Activated naive CD8-positive, alpha-beta T cell treated with anti-CD3 and anti-CD28 coated beads, Interleukin-2, amount 50 U/mL, for 24 hours (primary cell): ENCODE measurements at places on chromosomes 4 and X.

DNA sequence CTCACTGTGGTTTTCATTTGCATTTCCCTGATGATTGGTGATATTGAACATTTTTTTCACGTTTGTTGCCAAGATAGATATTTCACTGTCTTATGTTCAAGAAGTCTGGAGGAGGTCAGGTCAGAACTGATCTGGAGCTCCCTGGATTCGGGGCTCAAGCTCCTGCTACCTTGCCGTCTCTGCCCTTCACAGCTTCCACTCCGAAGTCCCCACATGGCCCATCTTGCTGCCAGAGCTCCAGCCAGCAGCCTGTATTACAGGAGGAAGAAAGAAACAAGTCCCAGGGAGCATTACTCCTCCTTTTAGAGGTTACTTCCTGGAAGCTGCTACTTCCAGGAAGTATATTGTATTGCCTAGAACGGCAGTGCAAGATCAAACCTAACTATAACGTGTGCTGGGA lies 17.9 kb upstream of the CDKN2AIP start:
- DNase-seq, result no peak

- DNase-seq, result no peak
Measured at GRCh38 chr4:20362148-20362547, 110.4 kb downstream of the SLIT2 start.

DNA sequence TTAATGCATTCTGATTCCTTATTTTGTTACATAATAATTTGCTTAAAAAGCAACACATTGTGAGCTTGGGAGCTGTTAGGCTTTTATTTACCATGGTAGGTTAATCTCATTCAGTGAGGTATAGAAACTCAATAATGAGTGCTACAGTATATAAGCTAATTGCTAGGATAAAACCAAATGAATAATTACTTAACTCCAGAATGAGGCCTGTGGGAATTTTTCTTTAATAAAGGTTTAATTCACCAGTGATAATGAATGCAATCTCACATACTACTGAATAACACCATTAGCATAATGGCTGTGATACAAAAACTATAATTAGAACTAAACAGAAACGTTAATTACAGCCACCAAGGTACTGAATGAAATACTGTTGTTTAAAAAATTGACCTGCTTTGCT lies 326.3 kb downstream of the IQCM start:
- DNase-seq, result no peak

DNA sequence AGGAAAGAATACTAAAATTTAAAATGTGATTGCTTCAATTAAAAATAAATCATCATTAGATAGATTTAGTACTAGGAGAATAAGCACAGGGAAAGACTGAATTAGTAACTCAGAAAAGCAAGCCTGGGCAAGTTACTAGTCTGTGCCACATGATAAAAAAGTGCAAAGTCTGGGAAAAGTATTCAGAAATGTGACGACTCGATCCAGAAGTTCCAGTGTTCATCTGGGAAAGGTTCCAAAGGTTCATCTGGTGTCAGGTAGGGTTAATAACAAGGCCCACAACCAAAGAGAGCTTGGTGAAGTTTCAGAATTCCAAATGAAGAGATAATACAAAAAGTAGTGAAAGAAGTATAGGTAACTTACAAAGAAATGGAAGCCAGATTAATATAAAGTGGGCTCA lies 78.3 kb upstream of the ARSJ start:
- no peak for DNase-seq

- no peak for DNase-seq
Measured at GRCh38 chr4:86960557-86960961, 25.7 kb downstream of the AFF1 start.

GRCh38 chrX:122441451-122441850 lies 742.6 kb upstream of the GRIA3 start:
- no peak for DNase-seq

DNA sequence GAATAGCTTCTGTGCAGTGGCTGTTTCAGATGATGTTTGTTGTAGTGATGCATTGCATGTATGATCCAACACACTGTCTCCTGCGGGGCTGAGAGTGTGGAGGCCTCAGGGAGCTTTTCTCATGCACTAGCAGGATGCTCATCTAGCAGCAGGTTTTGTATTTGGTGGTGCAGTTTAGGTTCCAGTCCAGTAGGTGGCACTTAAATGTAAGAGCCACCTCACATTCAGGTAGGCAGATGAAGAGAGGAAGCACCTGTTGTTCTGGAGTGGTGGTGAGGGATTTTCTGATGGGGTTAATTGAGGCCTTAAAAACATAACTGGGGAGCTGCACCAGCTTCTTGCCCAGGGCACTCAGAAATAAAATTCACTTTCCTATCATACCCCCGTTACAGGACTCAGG lies 300.9 kb downstream of the SPIN4 start:
- DNase-seq, result no peak

- no peak for DNase-seq
Measured at GRCh38 chr4:76904646-76905190, 6.8 kb upstream of the SOWAHB start.

DNA sequence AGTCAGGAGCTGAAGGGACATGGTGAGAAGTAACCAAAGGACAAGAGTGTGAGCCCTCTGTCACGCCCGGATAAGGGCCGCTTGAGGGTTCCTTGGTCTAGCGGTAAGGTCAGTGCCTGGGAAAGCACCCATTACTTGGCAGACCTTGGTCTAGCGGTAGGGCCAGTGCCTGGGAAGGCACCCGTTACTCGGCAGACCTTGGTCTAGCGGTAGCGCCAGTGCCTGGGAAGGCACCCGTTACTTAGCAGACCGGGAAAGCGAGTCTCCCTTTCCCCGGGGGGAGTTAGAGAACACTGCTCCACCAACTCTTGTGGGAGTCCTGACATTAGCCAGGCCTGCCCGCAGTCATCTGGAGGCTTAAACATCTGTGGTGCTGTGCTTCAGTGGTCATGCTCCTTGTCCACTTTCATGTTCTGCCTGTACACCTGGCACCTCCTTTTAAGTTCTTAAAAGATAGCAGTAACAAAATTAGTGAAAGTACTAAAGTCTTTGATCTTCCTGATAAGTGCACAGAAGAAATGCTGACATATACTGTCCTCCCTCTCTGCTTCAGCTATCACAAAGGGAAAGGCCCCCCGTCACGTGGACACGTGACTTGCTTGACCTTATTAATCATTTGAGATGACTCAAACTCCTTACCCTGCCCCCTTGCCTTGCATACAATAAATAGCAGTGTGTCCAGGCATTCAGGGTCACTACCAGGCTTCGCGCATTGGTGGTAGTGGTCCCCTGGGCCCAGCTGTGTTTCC lies 9.3 kb upstream of the SEC24B start:
- no peak for DNase-seq

- DNase-seq, result no peak
Measured at GRCh38 chrX:47518144-47518543, 35.1 kb upstream of the ZNF41 start.

- no peak for DNase-seq
Measured at GRCh38 chr4:169849456-169849855, 91.7 kb upstream of the HPF1 start.

DNA sequence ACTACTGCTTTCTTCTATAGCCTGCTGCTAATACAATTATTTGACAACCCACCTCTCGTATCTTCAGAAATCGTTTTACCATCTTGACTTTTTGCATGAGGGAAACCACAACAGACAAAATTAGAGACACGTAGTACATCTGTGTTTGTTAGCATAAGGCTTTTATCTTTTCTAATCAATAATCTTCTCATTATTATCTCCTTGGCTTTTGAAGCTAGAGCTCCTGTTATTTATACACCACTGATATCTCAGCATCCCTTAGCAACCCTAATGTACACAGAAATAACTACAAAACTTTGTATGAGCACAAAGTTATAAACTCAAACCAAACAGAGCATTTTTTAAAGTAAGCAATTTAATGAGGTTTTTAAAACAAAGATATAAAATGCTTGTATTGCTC lies 39.7 kb downstream of the CORIN start:
- DNase-seq, result no peak

GRCh38 chr4:101857176-101857575 lies 66.6 kb downstream of the BANK1 start:
- no peak for DNase-seq

- DNase-seq, result no peak
Measured at GRCh38 chrX:15864023-15864422, 9.4 kb upstream of the AP1S2 start.

DNA sequence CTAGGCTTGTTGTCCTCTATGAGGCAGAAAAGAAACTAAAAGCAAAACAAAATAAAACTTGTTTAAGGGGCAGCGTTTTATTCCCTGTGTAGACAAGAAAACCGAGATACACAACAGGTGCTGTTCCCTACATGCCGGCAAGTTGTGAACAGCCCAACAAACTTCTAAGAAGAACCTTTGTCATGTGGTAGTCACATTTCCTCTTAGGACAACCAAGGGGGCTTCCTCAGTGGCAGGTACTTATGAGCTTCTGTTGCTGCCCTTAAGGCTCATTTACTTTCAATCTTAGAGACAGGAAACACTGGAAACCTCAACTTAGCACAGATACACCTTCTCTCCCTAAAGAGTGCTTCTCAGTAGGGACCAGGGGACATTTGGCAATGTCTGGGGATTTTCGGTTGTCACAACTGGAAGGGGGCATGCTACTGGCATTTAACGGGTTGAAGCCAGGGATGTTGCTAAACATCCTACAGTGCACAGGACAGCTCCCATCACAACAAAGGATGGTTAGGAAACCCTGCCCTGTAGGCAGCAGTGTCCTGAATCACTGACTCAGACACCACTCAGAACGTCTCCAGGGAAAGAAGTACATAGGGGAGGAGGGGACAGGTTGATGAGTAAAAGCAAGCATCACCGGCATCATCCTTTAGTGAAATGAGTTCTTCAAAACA lies 111.0 kb downstream of the ASB9 start:
- peak; percentile 6 for DNase-seq

DNA sequence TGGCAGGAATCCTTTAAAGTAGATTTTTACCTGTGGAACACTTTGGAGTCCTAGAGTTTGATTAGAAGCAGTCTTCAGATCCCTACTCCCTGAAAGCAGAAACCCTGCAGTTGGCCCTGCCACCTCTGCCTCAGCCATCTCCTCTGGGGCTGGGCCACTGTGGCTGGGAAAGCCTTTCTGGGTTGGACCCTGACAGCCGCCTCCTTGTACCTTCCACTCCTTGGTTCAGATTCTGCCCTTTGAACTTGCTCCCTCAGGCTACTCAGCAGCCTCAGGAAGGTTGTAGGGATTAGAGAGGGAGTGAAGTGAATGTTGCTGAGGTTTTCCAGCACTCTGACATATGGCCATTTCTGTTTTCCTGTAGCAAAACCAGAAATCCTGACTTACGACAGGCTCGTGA lies 65.5 kb downstream of the KIT start:
- DNase-seq, result no peak

- DNase-seq, result no peak
Measured at GRCh38 chr4:63786171-63786570, 623.1 kb downstream of the TECRL start.

DNA sequence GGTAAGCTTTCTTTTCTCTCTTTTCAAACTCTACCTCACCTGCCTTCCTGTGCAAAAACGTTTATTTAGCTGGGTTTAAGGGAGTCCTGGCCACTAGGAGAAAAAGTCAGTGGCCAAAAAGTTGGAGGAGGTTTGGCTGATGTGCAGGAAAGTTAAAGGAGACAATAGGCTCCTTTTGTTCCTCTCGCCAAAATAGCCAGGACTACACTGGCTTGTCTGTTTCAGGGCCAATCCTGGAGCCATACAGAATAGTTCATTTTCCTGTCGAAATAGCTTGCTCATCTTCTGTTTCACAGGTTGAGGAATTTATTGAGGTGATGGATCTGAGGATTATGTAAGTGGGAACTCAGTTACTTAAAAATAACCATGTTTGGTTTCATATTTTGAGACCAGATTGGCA lies 423 bp downstream of the HEPH start:
- DNase-seq, result no peak

GRCh38 chrX:134406356-134407064 lies 53.5 kb upstream of the HPRT1 start:
- DNase-seq, result no peak

GRCh38 chr4:822361-823175 lies 3.4 kb downstream of the CPLX1 start:
- DNase-seq, result no peak

GRCh38 chr4:94290245-94290644 lies 52.4 kb downstream of the HPGDS start:
- no peak for DNase-seq

GRCh38 chrX:116009346-116009745 lies 161.2 kb upstream of the AGTR2 start:
- DNase-seq, result no peak

DNA sequence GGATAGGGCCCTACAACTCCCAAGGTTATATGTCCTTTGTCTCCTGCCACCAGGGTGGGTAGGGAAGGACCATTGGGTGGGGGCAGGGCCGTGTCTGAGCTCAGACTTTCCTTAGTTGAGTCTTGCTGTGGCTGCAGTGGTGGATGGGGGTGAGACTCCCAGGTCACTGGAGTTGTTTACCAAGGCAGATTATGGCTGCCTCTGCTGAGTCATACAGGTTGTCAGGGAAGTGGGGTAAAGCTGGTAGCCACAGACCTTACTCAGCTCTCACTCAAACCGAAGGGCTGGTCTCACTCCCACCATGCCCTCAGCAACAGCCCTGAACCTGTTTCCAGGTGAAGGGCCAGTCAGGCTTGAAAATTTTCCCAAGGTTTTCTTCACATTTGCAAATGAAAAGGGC lies 58.8 kb upstream of the FAAH2 start:
- DNase-seq, result peak; percentile 5

GRCh38 chrX:104567506-104567905 lies 1.5 kb downstream of the IL1RAPL2 start:
- DNase-seq, result no peak

- no peak for DNase-seq
Measured at GRCh38 chr4:72886602-72887001, 182.9 kb downstream of the COX18 start.

DNA sequence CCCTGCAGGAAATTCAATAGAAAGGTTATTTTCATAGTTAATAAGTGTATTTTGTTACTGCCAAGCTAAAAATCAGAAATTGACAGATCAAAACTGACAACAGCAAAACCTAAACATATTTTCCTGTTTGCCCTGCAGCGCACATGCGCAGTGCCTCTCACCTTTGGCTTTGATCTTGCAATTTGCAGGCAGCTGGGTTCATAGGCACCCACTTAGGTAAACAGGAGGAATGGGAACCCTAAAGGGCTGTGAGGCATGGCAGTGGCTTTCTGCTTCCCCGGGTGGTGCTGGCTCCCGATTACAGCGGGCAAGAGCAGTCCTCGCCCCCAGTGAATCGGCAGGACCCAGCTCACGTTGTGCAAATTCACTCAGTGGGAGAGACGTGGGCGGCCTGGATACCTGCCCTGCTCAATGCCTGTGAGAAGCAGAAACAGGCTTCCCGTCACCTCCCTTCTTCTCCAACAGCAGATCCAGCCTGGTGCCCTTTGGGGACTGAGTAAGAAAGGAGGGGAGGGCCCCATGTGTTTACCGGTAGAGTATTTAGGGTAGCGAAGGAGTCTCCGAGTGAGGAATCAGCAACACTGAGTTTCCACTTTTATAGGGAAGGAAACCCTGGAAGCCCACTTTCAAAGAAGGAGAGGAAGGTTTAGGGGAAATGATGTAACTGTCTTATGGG lies 25.7 kb downstream of the CCKAR start:
- no peak for DNase-seq

GRCh38 chr4:81736324-81736723 lies 264.6 kb upstream of the RASGEF1B start:
- DNase-seq, result no peak

GRCh38 chrX:75596178-75596577 lies 73.3 kb upstream of the ZDHHC15 start:
- no peak for DNase-seq

GRCh38 chrX:22116605-22117546 lies 84.8 kb downstream of the PHEX start:
- no peak for DNase-seq
